ENCODE measurements at places on chromosomes 6 and 20.

- no peak for DNase-seq
These were observed 4.9 kb upstream of the PTGIS start for GRCh38 chr20:49572857-49573256.

GRCh38 chr6:106735136-106735633 lies 105.8 kb downstream of the QRSL1 start:
- no peak for DNase-seq

GRCh38 chr6:97440590-97441176 lies 157.7 kb upstream of the MMS22L start:
- no peak for DNase-seq

GRCh38 chr6:39407446-39407993 lies 85.0 kb upstream of the KCNK16 start:
- DNase-seq, result no peak

- no peak for DNase-seq
These were observed 62.6 kb upstream of the ATXN1 start for GRCh38 chr6:16823718-16824352.

DNA sequence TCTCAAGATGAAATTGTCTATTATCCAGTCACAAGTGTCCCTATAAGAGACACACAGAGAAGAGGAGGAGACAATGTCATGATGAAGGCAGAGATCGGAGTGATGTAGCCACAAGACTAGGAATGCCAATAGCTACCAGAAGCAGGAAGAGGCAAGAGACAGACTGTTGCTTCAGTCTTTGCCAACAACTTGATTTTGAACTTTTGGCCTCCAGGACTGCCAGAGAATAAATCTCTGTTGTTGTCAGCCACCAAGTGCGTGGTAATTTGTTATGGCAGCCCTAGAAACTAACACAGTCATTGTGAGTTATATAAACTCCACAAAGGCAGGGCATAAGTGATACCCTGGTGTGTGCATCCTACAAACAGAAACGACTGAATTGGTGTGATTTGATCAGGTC lies 517.0 kb downstream of the BTBD3 start:
- no peak for DNase-seq

- no peak for DNase-seq
These were observed 36.8 kb downstream of the MOXD1 start for GRCh38 chr6:132364306-132365074.

GRCh38 chr6:11522812-11523605 lies 14.5 kb upstream of the TMEM170B start:
- no peak for DNase-seq

GRCh38 chr20:62367633-62368391 lies 700 bp upstream of the LAMA5 start:
- DNase-seq, result no peak

GRCh38 chr20:59139998-59140397 lies 23.6 kb upstream of the ZNF831 start:
- no peak for DNase-seq

DNA sequence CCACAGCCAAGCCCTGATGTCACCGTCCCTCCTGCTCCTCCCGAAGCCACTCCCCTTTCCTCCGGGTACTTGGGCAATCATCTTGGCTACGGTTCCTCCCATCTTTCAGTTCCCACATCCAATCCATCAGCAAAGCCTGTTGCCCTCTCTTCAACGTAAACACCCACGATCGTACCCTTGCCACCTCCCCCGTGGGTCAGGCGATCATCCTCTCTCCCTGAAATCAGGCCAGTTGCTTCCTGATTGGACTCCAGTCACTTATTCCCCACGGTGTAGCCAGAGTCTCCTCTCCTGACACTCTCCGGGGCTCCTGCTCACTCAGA lies 44.5 kb downstream of the SULF2 start:
- DNase-seq, result no peak

DNA sequence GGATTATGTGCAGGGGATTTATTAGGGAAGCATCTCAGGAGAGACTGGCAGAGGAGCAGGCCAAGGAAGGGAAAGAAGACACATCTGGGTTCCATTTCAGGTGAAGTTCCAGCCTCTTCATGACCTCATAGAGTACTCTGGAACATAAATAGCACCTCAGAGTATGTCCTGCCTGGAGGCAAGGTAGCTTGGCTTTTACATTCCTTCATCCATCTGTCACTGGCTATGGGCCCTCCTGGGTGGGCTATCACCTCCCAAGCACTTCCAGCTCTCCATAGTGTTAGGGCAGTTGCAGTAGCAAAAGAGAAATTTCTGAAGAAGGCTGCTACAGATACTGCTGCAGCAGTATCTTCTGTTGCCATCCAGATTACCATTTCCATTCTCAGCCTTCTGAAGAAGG lies 116.0 kb downstream of the PLCB1 start:
- DNase-seq, result no peak

DNA sequence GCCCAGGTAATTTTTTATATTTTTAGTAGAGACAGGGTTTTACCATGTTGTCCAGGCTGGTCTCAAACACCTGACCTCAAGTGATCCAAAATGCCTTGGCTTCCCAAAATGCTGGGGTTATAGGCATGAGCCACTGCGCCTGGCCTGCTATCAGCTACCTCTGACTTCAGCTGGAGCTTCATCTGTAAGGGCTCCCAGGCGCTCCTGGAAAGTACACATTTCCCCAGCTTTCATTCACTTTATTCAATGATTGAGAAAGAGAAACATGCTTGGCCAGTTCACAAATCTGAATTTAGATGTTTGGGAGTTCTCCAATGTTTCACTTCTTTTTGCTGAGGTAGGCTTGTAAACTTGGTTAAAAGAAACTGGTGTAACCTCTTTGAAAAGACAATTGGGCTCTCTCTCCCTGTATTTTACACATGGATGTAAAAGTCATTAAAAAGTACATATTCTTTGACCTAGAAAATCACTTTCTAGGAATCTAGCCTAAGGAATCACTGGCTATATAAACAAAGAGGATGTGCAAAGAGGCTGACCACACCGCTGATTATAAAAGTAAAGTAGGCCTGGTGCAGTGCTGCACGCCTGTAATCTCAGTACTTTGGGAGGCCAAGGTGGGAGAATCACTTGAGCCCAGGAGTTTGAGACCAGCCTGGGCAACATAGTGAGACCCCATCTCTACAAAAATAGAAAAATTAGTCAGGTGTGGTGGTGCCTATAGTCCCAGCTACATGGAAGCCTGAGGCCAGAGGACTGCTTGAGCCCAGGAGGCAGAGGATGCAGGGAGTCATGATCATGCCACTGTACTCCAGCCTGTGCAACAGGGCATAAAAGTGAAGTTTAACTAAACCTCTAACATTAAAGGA lies 128.9 kb downstream of the BACH2 start:
- no peak for DNase-seq

DNA sequence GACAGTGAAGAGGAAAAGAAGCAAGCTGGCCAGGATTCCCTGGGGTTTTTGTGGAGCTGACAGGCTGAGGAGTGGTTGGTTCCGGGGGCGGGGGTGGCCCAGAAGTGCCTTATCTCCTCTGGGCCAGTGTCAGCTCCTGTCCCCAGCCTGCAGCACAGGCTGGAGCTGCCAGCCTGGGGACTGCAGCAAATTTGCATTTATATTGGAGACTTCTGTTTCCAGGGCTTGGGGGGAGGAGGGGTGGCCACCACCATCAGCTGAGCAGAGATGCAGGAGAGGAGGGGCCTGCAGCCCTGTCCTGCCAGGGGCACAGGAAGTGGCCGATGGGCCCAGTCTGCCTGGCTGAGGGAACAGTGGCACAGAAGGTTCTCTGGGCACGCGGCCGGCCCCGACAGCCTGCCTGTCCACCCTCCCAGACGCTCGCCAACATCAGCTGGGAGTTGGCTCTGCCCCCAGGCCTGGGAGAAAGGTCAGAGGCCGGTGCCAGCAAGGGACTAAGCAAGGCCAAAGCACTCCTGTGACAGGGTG lies 24.3 kb upstream of the SCRT2 start:
- DNase-seq, result no peak

GRCh38 chr6:33445119-33445603 lies 9.2 kb upstream of the ZBTB9 start:
- no peak for DNase-seq

GRCh38 chr20:4828830-4829513 lies 107.3 kb downstream of the PRND start:
- no peak for DNase-seq

- no peak for DNase-seq
These were observed 62.9 kb upstream of the HBS1L start for GRCh38 chr6:135117413-135117968.

DNA sequence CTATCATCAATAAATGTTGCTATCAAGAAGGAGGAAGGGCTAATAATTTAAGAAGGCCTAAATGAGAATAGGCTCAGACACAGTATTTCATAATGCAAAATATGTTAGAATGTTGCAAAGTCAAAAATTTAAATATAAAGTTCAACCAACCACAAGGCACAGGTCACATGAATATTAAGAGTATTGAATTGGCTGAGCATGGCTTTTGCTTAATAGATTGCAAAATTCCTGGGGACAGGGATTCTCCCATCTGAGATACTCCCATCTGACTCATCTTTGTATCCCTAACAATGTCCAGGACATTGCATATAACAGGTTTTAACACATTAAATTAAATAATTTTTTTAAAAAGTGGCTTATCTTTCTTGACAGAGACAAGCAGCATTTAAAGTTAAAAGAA lies 32.9 kb upstream of the UTRN start:
- no peak for DNase-seq

GRCh38 chr6:2166717-2167116 lies 78.7 kb downstream of the GMDS start:
- DNase-seq, result no peak

DNA sequence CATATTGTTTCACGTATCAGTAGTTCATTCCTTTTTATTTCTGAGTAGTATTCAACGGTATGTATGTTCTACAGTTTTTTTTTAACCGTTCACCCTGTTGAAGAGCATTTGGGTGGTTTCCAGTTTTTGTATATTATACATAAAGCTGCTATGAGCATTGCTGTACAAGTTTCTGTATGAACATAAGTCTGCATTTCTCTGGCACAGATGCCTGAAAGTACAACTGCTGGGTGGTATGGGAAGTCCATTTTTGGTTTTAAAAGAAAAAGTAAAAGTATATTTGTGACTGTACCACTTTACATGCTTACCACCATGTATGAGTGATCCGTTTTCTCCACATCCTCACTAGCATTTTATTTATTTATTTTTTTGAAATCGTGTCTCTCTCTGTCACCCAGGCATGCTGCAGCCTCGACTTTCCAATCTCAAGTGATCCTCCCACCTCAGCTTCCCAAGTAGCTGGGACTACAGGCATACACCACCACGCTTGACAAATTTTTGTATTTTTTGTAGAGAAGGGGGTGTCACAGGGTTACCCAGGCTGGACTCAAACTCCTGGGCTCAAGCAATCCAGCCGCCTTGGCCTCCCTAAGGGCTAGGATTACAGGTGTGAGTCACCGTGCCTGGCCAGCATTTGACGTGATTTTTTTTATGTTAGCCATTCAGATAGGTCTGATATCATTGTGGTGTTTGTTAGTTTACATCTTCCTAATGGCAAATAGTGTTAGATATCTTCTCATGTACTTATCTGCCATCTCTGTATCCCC lies 11.0 kb upstream of the SIM1 start:
- no peak for DNase-seq

DNA sequence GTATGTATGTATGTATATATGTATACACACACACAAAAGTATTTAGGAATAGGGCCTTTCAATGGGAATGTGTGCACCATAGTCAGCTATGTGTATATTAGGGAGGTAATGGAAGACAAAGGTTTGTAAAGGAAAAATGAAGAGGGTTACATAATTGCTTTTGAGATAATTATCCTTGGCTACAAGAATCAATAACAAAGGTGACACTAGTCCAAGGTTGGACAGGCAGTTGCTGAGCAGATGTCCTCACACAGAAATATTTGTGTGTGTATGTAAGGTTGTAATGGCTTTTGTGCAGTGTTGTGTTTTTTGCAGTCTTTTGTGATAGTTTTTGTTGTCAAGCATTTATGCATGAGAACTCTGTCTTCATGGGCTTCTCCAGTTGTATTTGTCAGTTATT lies 157.9 kb upstream of the MARCKS start:
- no peak for DNase-seq

DNA sequence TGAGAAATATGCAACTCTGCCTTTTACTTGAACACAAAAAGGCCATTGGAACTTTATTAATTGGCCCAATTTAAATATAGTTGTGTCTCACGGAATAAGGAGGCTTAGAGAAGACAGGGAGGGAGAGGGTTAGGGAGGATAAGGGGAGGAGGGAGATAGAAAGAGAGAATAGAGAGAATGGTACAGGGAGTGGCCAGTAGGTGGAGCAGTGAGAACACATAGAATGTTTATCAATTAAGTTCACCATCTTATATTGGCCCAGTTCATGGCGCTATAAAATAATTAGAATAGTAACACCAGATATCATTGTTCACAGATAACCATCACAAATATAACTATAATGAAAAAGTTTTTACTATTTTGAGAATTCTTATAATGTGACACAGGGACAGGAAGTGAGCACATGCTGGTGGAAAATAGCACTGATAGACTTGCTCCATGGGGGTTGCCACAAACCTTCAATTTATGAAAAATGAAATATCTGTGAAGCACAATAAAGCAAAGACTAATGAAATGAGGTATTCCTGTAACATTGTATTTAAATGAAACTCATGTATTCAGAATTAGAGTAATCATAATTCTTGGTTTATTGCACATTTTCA lies 374.1 kb upstream of the MANEA start:
- no peak for DNase-seq

GRCh38 chr20:49320460-49320859 lies 42.6 kb upstream of the ZNFX1 start:
- DNase-seq, result no peak

DNA sequence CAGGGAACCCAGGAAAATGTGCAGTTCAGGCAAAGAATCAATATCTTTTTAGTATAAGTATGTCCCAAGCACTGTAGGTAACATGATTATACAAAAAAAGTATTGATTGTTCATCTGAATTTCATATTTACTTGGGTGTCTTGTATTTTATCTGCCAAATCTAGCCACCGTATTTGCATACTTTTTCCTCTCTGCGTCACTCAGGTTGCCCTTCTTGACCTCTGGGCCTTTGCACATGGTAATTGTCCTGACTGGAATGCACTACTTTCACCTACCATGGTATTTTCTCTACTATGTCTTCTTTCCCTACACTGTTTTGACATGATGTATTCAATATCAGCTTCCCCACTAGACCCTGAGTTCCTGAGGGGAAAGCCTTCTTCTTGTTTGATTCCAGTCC lies 15.2 kb downstream of the GSTA3 start:
- DNase-seq, result no peak

- no peak for DNase-seq
These were observed 144.1 kb upstream of the PTCHD4 start for GRCh38 chr6:48255094-48255493.

GRCh38 chr6:149482545-149483333 lies 2.1 kb downstream of the ZC3H12D start:
- no peak for DNase-seq

DNA sequence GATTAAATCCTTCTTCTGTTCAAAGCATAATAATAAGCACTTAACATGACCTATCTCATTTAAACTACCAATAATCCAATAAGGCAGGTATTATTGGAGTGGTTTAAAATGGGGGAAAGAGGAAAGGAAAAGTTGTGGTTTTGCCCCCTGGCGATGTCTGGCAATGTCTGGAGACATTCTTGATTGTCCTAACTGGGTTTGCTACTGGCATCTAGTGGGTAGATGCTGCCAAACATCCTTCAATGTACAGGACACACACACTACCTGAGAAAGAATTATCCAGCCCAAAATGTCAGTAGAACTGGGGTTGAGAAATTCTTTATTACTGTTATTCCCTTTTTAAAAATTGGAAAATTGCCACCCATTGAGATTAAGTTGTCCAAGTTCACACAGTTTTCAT lies 25.2 kb upstream of the SRSF6 start:
- no peak for DNase-seq

GRCh38 chr20:8033151-8033841 lies 13.7 kb upstream of the TMX4 start:
- DNase-seq, result no peak
